ENCODE measurements at places on chromosomes 5 and 9.

GRCh38 chr5:10455277-10455670 lies 13.6 kb downstream of the ROPN1L start:
- no peak for DNase-seq

DNA sequence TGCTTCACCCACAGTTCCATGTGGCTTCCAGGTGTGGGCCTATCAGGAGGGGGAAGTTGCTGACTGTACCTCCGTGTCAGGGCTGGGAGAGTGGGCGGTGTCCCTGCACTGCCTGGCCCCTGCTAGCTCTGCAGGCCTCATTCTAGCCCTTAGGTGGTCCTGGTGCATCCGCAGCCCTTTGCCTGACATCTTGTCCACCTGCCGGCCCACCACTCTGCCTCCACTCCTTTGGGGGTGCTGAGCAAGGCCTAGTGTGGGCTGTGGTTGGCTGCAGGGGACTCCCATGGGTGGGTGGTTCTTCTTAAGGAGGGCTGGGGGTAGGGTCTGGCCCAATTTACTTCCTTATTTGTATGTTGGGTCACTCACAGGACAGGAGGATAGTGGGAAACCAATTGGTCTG lies 66.9 kb downstream of the HSPA4 start:
- no peak for DNase-seq

DNA sequence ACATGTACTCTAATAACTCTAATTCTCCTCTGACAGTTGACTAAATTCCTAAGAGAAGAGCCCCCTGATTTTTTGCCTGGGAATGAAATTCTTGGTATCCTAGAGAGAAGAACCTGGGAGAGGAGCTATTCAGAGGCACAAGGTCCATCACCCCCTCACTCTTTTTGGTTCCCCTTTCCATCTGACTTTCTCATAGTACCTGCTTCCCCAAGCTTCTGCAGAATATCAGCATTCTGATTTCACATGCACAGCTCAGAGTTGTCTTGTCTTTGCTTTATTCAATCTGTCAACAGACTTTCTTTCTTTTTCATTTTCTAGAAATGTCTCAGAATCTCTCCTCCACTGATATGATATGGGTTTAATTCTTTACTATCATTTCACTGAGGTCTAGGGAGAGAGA lies 141.5 kb upstream of the FBXL17 start:
- no peak for DNase-seq

DNA sequence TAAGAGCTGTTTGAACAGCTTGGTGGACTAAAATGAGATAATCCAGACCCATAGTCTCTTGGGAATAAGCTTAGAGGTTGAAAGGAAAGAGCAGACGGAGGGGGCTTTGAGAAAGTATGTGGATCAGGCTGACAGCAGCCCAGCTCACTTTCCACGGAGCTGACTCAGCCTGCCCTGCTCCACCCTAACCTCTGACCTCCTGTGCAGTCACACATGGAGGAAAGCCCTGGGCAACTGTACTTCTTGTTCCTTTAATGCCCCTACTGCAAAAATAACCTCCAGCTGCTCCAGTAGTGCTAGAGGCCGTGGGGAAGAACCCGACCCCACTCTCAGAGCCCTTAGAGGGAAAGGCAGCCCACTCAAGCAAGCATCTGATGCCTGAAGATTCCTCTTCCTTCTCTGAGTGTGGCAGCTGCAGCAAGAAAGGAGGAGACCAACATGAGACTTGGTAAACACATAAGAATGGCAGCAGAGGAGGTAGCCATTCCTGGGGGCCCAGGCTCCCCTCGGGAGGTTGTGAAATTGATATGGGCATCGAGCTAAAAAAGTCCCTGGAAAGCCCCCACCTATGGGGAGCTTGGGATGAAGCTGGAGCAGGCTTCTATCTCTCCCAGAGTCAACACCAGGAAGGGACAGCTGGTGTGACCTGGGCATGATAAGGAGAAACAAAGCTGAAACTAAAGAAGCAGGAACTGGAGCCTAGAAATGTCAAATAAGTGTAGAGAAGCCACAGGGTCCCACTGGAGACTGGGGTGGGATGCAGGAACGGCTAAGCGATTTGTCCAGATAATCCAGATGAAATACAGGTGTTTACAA lies 204.3 kb downstream of the PIK3R1 start:
- no peak for DNase-seq

GRCh38 chr9:4548811-4549725 lies 58.8 kb downstream of the SLC1A1 start:
- no peak for DNase-seq

DNA sequence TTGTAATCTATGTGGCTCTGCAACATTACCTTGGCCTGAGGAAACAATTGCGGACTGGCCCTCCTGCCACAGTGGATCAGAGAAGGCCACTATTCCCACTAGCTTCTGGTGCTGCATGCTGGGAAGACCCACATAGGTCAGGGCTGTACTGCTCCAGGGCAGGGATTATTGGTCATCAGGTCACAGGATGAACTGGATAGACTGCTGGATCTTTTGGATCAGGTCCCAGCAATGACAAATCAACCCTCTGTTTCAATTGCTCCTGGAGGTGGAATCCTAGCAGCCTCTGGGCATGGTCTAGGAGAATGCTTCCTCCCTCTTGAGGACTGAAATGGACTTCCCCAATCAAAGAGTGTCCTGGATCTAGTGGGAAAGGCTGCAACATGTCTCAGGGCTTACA lies 66.7 kb upstream of the PHF24 start:
- no peak for DNase-seq

- no peak for DNase-seq
Observed at GRCh38 chr5:52727576-52727975, 60.1 kb upstream of the ITGA1 start.

DNA sequence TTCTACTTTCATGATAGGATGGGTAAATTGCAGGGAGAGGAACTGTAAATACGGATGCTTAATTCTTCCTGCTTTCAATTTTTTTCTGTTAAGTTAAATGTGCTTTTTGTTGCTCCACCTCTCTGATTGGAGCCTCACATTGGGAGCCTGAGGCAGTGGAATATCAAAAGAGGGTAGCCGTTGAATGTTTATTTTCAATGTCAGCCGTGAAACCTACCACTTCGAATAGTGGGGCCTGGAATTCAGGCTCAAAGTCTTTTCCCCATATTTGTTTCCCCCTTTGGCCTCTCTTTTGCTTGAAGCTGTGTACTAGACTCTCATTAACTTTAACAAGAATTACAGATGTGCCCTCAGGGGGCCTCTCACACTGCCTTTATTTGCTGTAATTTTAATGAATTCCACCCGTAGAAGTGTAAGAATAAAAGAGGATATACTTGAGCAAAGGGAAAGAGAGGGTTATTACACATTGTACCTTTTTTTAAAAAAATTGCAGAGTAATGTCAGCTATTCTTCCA lies 29.0 kb downstream of the PSAT1 start:
- DNase-seq, result no peak

GRCh38 chr5:178808886-178809285 lies 50.9 kb upstream of the ZNF354B start:
- no peak for DNase-seq

DNA sequence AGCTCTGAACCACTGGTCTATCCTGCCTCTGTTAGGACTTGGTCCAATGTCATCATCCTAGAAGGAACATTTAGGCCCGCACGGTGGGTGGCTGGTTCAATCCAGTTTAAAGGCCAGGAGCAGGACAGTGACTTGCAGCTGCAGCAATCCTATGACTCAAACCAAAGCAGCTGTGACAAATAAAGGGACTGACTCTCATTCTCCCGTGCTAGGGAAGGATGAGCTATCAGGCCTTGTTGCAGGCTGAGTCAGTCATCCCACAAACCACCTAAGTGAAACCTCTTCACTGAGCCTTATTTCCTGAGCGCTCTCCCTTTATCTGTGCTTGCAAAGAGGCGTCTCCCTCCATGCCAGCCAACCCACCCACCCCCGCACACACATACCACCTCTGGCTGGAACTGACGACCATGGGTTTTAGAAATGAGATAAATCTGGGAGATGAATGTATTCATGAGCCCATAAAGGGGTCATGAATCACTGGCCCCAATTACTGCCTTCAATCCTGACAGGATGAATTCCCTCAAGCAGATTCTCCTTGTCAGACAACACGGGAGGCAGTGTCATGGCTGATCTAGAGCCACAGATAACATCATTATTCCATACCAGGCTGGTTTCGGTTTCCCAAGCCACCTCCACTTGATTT lies 93.4 kb downstream of the KCNIP1 start:
- no peak for DNase-seq

DNA sequence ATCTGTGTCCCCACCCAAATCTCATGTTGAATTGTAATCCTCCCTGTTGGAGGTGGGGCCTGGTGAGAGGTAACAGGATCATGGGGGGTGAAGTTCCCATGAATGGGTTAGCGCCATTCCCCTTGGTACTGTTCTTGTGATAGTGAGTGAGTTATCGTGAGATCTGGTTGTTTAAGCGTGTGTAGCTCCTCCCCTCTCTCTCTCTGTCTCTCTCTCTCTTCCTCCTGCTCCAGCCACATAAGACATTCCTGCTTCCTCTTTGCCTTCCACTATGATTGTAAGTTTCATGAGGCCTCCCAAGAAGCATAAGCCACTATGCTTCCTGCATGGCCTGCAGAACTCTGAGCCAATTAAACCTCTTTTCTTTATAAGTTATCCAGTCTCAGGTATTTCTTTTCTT lies 28.8 kb downstream of the C5orf15 start:
- no peak for DNase-seq

- DNase-seq, result no peak
Observed at GRCh38 chr5:96333391-96333790, 99.7 kb downstream of the PCSK1 start.

DNA sequence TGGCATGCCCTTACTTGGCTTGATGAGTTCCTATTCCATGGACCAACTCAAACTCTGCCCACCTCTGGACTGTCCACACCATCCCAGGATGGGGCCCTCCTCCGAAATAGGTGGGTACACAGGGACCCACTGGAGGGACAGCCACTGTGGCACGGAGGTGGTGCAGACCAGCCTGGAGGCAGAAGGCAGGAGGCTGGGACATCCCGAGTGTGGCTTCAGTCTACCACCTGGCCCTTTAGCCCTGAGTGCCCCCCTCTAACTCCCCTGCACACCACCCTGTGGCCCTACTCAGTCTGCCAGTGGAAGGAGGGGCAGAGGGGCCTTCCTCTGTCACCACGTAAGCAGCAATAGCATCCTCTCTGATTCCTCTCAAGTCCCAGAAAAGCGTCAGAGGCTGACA lies 3.7 kb downstream of the IL3 start:
- no peak for DNase-seq

DNA sequence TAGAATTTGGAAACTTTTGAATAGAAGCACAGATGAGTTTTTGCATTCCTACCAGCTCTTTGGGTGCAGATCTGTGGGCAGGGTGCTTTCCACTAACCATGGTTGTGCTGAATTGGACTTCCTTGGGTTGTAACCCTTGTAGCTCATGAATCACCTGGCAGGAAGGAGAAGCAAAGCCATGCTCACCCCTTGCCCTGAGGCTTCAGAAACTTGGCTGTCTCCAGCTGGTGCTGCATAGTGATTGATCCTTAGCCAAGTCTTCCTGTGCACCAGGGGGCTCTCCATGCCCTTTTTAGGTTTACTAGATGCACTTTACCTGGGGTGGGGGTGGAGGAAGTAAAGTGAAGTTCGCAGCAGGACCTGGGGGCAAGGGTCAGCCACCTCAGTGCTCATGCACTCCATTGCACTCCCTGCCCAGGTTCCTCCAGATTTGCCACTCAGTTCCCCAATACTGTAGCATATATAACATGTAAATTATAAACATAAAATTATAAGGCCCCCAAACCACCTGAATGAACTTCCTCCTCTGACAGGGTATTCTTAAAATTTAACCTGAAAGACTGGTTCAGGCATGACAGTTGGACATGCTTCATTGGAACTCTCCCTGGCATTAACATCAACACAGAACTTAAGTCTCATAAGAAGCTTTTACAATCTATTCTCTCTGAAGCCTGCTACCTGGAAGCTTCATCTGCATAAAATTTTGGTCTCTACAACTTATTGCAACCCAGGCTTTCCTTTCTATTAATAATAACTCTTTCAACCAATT lies 25.8 kb upstream of the IFNA14 start:
- DNase-seq, result no peak

DNA sequence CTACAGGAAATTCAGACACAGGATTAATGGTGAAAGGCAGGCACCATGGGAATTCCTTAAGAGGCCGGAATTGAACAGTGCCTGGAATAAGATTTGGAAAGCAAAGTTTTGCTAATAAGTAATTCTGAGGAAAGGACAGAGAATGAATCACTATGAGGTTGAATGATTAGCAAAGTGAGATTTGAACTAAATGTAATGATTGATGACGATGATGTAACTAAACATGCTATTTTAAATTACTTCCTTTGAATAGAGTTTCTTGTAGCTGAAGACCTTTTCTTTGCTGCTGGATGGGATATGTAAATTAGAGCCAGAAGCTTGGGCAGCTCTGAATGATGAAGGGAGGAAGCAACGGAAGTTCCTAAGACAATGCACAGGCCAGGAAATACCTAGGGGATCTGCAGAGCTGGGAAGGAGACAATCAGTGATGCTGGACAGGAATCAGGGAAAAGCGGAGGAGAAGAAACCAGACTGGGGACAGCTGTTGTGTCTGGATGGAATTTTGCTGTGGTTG lies 482.0 kb downstream of the PSAT1 start:
- DNase-seq, result no peak

DNA sequence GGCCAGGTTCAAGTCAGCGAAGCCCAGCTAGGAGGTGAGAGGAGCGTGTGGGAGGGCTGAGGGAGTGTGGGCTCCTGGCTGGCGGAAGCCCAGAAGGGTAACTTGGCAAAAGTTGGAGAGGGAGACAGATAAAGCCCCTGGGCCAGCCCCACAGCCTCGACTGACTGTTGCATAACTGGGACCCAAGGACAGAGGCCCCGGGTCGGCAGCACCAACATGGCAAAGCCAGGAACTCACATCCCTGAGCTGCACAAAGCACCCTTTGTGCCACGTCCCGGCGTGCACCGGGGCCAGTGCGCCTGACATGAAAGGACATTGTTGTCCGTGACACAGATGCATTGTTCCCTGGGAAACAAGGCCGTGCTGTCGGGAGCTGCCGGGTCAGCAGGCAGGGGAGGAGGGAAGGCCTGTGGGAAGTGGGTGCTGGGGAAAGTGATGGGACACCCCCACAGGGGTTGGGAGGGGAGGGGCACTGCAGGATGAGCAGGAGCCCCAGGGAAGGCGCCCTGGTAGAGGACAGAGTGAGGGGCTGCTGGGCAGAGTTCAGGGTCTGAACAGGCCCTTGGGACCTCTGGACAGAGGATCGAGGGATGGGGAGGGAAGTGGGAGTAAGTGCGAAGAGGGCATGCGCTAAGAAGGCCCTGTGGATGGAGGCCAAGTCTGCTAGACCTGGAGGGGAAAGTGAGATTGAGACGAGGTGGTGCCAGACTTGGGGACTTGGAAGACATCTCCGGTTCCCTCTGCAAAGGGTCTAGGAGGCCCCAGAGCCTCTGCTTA lies 13.0 kb upstream of the DPM2 start:
- DNase-seq, result no peak

GRCh38 chr5:117681431-117682254 lies 1107.0 kb upstream of the SEMA6A start:
- DNase-seq, result no peak

- DNase-seq, result no peak
Observed at GRCh38 chr5:143080982-143081381, 310.8 kb downstream of the ARHGAP26 start.

- no peak for DNase-seq
Observed at GRCh38 chr9:133669182-133669801, 33.1 kb downstream of the DBH start.

- DNase-seq, result no peak
Observed at GRCh38 chr9:110583237-110583636, 3.7 kb upstream of the SVEP1 start.
